GM23338 (cell line): ENCODE measurements at places on chromosomes 7 and 10. TPM values are rescaled to one million over a fixed set of nuclear protein-coding genes. Genes with fewer than 3 reads are reported as not detected.

- H3K27me3 ChIP-seq, result no peaks in the 10 kb centered on the region
- DNase-seq, result no peak
- H3K36me3 ChIP-seq, result no peaks in the 10 kb centered on the region
- no peak overlapping the region for H3K4me3 ChIP-seq
These were observed 52.3 kb upstream of the ANTXRL start for GRCh38 chr10:46234431-46235060.

DNA sequence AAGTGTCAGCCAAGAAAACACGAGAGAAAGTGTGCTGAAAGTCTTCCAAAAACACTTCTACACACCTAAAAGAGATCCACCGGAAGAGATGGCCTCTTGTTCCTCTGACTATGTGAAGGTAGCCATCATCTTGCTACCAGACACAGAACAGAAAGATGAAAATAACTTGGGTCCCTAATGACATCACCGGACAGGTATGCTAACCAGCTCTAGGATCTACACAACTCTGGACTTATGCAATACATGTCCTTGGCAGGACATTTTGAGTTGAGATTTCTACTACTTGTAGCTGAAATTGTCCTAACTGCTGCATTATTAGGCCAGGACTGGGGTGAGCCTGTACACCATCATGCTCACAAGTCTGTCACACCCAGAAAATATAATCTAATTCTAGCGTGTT, 358.7 kb downstream of the ELMO1 start:
- H3K4me1 ChIP-seq, result 0 out of 2 replicates have a peak, but pooled peaks cover 1% of the 10 kb centered on the region
- DNase-seq, result no peak
- H3K4me3 ChIP-seq, result no peak overlapping the region

DNA sequence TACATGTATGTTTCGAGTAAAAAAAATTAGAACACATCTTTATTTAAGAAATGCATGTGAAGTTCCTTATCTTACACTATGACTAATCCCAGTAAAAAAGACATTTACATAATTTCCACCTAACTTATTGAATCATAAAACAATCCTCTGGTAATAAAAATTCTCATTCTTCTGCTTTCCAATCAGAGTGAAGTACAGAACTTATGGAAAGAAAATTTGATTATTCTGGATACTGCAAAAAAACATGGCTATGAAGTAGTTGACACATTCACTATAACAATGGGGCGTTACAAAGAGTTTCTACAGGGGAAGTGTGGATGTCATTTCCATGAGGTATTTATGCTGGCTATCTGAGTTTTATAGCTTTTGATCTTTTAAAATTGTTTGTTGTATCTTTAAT, 57.7 kb upstream of the WNT16 start:
- no peak for DNase-seq
- H3K27ac ChIP-seq, result no peak overlapping the region
- no peaks in the 10 kb centered on the region for H3K27me3 ChIP-seq
- H3K4me3 ChIP-seq, result no peak overlapping the region

Gene THSD7A
- 1.3 and 1.7 TPM in 2 replicates for total RNA-seq
